T-cell (primary cell): ENCODE measurements at places on chromosomes 1 and 21.

DNA sequence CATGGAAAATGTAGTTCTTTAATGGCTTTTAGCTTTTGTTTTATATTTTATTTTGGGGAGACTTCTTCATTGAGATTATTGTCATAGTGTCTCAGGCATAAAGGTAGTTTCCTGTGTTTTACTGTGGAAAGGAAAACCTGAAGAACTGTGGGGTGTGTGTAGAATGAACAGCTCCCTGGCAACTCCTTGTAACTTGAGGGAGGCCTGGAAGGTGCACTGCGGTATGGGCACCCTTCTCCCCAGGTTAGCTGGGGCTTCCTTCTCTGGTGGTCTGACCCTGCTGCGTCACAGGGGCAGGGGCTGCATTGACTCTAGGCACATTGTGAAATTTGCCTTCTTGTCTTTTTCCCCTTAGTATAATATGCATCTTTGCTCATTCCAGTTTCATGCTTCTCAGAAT, 1.7 kb downstream of the ATP1B1 start:
- DNase-seq: no peak

DNA sequence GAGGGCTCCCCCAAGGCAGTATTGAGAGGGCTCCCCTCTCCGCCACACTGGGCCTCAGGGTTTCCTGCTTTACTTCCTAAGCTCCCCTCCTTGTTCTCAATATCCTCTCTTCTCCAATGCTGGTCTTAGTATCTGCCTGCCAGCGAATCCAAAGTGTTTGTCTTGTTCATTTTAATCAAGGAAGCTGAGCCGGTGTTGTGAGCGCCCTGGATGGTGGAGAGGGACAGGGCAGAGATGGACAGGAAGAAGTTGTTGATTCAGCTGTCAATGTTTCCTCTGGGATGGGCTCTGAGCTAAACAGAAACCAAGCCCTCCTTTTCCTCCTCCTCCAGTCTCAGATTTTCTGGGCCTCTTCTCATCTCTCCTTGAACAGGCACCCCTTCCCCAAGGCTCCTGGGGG, 5.4 kb downstream of the OLFML3 start:
- no peak for DNase-seq

DNA sequence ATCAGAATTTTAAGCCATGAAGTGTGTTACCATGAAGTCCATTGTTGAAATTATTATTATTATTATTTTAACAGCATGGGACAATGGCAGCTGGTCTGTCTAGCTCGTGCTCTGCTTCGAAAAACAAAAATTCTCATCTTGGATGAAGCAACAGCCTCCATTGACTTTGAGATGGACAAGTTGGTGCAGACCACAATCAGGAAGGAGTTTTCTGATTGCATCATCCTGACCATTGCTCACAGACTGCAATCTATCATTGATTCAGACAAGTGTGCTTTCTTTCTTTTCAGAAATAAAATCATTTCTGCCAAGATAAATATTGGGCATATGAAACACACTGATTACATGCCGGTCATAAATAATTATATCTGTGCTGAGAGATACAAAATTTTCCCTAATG, 21.0 kb downstream of the HSPA13 start:
- no peak for DNase-seq

DNA sequence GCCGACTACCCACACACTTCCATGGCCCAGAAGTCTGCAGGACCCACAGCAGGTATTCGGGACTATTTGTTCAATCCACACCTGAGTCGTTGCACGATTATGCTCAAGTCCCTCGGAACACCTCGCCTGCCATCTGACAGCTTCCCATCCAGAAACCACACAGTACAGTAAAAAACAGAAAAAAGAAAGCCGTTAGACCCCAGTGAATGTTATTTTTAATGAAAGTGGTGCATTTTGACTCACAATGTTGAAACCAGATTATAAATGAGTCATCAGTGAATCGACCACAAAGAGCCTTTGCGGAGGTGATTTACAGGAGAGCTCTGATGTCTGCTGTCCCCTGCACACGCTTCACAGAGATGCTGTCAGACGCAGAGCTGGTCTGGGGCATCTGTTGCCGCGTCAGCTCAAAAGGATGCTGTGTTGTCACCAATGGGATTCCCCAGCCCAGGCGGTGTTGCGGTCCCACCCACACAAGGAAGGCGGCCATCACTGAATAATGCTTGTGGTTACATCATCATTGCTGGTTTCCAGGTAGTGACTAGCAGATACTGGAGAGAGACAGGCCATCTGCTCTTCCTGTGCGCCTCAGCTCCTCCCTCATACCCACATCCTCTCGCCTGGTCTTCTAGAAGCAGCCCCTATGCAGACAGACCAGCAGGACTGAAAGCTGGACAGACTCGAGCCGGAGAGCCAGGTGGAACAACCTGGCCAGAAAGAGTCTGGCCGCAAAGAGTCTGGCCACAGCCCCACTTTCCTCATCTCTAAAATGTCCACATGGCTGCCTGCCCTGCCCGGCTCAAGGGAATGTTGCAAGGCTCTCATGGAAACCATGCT, 116.8 kb downstream of the TOMM20 start:
- peak; percentile 96 for DNase-seq

DNA sequence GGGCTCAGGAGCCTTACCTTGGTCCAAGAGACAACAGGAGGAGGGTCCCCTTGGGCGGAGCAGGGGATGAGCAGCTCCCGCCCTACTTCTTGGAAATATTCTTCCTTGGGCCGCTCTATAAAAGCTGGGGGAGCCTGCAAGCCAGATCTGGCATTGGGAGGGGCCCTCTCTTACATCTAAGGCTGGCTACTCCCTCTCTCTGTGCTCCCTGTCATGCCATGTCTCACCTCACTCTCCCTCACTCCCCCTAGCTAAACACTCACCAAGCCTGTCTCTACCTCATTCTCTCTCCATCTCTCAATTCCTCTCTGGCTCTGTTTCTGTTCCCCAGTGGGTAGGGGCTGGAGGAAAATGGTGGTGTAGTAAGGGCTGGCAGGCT, 6.5 kb upstream of the TAGLN2 start:
- no peak for DNase-seq

DNA sequence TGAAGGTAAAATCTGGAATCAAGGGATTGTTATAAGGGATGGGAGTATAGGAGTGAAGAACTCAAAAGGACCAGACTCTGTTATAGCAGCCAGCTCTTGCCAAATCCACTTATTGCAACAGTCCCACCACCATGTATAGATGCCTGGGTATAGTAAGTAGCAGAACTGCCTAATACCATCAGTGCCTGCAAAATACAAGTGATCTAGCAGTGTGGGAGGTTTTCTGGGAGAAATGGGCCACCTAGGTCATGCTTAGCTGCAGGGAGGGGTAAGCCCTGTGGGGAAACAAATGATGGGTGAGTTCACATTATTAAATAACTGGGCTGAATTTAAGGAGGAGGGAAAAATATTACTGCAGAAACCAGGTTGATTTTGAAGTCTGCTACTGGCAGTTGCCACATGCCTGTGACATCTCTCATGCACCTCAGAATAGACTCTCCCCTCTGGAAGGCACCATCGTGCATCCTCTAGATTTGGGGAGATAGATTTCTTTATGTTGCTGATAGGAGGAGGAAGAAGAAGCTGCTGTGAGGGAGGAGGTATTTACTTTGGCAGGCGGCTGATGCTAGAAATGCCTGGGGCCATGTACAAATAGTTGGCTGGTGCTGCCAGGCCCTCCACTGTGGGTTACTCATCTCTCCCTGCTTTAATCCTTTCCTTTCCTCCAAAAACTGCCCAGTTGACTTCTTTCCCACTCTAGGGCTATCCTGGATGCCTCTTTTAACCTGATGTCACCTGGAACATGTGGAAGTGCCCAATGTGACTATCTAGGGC, 27.5 kb downstream of the HLX start:
- DNase-seq: no peak

DNA sequence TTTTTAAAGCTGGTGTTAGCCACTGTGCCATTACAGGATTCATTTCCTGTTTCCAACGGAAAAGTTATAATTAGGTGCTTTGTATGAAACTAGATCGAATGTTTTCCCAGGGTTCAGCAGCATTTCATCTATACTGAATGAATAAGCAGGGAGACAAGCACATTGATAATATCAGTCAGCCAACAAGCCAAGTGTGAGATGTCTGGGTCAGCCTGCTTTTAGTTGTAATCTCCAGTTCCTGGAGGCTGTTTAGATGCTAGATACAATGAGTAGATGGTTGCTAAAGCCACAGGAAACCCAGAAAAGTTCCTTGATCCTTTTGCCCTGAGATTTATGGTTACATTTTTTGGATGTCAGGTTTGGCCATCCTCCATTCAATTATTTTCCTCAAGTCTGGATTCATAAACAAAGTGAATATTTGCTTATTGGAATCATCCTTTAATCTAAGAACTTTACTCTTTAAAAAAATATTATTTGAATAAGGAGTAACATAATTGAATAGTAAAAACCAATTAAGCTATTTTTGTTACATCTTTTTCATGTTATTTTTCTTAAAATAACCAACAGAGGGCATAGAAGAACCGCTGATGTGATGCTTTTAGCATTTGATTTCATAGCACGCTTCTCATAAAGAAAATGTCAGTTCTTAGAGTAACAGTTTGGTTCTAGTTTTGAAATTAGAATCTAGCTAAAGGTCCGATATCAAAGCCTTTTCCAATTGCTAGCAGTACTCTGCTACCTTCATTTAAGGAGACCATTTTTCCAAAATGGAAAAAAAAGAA, 76.6 kb downstream of the HSPA13 start:
- DNase-seq: no peak

DNA sequence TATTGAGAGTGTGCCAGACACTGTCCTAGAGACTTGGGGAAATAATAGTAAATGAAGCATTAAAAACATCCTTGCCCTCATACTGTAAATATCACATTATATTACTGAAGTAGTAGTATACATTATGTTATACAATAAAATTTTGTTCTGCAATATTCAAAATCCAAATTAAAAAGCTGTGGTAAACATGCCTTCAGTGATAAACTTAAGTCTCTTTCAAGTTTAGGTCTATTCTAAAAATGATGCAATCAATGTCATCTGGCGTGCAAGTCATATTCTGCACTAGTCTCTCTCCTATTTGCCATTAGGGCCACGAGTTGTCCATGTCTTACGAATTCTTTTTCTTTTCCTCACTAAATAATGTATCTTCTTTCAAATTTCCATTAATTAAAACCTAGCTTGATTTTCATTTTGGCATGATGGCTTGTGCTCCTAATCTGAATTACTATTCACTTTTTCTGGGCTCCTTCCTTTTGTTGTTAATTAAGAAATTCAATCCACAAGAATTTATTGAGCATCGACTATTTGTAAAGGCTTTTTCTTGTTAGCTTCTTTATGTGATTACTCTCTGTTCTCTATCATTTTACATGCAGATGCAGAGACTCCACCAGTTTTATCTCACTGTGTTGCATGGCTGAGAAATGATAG, 130.7 kb downstream of the COQ8A start:
- DNase-seq: no peak

GRCh38 chr1:22249928-22250680, 107.2 kb upstream of the WNT4 start:
- DNase-seq: no peak

- DNase-seq: no peak
These were observed 183.2 kb downstream of the KIF26B start for GRCh38 chr1:245337829-245338484.

DNA sequence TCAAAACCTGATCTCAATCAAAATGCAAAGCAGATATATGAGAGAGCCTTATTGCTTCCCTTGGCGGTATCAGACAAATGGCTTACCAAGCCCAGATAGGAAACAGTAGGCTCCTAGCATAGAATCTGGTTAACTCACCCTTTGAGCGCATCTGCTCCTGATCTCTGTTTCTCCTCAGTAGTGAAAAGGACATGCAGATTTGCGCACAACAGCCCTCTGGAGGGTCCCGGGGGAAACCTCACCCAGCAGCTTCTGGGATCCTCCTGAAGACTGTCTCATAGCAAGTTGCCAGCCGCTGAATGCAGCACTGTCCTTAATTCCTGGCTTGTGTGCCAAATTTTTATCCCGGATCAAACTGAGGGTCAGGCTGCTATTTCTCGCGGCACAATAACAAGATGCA, 192.2 kb downstream of the FASLG start:
- DNase-seq: no peak

- no peak for DNase-seq
These were observed 101.5 kb downstream of the ATP1B1 start for GRCh38 chr1:169207797-169208520.

DNA sequence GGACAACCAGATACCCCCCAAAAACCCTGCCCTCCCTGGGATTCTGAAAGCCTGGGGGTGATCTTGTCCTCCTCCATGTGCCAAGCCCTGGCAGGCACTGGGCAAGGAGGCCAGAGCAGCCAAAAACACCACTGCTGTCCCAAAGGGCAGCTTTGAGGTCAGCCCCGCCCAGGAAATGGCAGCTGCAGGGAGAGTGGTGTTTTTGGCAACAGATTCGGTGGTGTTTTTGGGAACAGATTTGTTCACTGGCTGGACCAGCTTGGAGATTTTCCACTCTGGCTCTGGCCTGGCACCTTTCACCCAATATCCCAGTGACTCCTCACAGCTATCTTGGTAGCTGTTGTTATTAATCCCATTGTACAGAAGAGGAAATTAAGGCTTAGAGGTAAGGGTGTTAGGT, 34.7 kb downstream of the LRP8 start:
- DNase-seq: no peak

- no peak for DNase-seq
These were observed 38.3 kb downstream of the IRF2BP2 start for GRCh38 chr1:234571702-234572101.

DNA sequence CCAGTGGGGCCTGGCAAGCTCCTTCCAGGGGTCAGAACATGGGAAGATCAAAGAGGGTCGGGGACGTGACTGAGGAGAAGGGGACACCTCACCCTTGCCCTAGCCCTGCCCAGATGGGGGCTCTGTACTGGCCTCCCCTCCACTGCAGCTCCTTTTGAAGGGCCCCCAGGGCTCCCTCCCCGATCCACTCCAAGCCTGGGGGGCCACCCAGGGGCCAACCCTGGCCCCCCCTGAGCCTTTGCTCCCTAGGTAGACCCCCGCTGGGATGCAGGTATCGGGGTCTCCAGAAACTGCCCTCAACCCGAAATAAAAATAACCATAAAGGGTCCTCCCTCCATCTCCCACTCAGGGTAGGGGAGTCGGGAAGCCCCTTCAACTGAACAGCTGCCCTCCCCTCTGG, 37.4 kb upstream of the FAM131C start:
- no peak for DNase-seq

DNA sequence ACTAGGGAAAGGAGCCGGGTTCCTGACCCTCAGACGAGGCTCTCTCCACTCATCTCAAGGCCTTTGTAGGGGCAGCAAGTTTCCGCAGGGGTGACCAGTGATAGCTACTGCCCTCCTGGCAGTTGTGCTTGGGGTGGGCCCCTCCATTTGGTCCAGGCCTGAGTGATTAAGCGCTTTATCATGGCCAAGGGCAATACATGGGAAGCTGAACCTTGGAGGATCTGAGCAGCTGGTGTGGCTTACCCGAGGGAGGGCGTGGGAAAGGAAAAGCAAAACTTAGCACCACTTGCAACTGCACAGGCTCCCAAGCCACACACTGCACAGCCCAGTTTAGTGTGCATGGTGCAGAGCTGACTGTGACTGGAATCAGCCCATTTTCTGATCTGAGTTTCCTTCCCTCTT, 47.8 kb downstream of the GADD45A start:
- no peak for DNase-seq
